ENCODE measurements at places on chromosomes 13 and 19.

DNA sequence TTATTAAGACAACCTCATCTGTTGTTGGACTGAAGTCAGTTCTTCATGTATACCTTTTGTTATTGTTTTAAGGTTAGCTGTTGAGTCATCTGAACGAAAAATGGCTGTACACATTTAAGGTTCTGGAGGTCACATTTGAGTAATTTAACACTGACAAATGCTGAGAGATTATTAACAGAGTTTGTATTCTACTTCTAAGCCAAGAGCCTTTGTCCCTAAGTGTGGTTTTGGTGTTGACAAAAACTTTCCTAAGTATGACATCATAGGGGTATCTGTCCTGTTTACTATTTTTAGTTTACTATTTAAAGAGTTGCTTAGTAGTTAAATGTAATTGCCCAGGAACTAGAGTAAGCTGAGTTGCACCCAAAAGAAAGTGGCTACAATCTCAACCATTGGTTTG lies 71.9 kb downstream of the CDK8 start:
- DNase-seq: no peak

GRCh38 chr13:114044486-114044885 lies 70.6 kb upstream of the C13orf46 start:
- DNase-seq: no peak

DNA sequence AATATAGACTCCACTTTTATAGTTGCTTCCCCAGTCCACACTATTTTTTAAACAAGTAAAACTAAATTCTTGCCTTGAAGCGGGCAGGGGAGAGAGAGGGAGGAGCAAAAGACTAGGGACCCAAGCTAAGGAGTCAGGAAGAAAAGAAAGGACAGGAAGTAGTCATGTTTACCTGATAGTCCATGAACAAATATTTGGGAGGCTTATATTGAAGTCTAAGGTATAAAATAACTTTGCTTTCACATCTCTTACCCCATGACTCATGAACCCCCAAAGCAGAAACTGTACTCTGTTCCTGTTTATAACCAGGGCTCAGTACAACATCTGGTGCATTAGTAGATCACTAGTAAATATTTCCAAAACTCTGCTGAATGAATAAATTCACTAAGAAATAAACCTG lies 67.3 kb downstream of the ZAR1L start:
- DNase-seq: no peak

DNA sequence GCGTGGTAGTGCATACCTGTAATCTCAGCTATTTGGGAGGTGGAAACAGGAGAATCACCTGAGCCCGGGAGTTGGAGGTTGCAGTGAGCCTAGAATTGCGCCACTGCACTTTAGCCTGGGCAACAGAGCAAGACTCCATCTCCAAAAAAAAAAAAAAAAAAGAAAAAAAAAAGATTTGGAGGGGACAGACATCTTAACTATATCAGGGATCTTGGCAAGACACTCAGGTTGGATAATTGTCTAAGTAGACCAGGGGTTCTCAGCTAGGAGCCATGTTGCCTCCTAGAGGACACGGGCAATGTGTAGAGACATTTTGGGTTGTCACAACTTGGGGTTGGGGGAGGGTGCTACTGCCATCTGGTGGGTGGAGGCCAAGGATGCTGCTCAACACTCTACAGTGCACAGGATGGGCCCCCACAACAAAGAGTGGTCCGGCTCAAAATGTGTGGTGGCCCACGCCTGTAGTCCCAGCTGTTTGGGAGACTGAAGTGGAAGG lies 1.9 kb upstream of the ZNF580 start:
- no peak for DNase-seq

DNA sequence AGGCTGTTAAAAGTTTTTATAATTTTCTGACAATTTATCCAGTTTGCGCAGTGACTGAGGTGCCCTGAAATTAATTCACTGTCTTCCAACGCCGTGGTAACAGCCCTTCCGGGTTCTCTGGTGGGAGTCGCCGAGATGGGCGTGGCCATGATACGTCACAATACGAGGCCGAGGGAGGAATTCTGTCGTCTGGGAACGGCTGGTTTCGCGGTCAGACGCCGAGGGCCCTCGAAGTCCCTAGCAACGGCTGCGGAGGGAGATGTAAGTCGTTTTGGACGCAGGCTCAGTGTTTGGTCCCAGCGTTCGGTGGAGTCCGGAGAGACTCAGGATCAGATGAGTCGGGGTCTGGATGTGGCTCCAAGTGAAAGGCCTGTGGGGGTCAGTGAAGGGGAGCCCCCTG lies 21.7 kb downstream of the ZNF613 start:
- no peak for DNase-seq

DNA sequence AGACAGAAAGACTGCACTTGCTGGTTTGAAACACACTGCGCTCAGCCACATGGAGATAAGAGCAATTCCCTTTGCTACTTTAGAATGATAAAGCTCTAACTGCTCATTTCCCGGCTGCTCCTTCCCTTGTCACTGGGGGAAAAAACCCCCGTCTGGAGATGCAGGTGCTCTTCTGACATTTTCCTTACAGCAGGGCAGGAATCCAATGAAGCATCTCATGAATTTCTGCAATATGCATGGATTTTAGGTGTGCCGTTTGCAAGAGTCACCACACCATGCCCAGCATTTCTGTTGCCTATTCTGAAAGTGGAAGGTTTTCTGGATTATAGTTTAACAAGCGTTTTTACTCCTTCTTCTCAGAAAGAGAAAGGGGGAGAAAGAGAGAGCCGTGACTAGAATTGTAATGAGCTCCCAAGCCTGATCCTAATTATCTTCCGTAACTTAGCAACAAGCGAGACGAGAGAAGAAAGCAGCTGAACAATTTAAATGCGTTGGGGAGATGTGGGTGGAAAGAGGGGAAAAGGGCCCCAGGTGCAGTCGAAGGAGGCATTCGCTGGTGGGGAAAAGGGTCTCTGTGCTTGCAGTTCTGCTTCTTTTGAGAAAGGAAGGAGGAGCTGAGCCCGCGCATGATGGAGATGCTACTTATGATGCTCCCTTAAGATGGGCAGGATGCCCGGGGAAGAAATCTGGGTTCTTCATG lies 76.6 kb upstream of the SPATA13 start:
- no peak for DNase-seq

- no peak for DNase-seq
Measured at GRCh38 chr13:32195713-32196112, 119.5 kb downstream of the ZAR1L start.

- DNase-seq: no peak
Measured at GRCh38 chr19:55553217-55554182, 8.2 kb upstream of the SBK3 start.

DNA sequence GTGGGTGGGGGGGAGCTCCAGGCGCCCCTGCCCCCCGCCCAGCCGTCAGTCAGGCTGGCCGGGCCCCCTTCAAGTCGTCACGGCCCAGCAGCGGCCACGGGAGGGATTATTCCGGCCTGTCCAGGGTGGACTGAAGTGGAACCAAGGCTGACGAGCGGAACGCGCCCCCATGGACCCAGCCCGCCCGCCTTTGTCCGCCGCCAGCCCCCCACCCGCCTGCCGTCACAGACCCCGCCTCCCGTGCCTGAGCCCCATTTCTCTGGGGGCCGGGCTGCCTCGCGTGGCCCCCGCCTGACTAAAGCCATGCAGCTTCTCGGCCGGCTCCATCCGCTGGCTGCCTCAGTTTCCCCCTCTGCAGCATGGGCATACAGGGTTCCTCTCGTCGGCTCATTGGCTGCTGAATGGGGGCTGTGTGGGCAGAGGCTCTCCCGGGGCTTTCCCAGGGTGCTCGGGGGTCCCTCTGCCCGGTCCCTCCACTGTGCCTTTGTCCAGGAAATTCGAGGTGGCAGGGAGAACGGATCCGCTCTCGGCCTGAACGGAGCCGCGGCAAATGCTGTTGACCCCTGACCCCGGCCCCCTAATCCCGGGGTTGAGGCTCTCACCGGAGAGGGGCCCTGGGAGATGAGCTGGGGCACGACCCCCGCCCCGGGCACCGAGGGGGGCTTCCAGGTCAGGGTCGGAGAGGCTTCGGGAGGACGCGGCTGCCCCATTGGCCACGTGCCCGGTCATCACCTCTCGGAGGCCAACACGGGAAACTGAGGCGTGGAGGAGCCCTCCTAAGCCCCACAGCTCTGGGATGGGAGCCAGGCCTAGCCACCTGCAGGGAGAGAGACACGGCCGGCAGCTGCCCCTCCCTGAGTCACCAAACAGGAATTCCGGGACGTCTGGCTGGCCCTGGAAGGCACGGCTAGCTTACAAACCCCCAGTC lies 27.4 kb downstream of the EFNA2 start:
- no peak for DNase-seq

DNA sequence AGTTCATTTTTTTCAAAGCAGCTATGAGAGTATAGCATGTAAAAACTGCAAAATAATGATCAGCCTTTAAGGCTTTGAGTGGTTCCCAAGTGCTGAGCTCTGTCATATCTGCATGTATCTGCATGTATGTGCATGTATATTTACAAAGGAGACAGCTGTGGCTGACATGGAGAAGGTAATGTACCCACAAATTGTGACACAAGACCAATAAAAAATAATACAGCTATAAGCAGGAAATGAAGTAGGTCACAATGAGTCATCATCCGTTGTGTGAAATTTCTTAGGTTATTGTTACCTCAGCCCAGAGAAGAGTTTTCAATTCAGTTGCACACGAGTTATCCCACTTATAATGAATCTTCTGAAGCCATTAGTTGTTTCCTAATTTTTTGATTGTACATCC lies 60.9 kb upstream of the MED4 start:
- no peak for DNase-seq

- no peak for DNase-seq
Measured at GRCh38 chr13:27120811-27121210, 50.8 kb downstream of the USP12 start.

- no peak for DNase-seq
Measured at GRCh38 chr19:52070496-52070895, 21.9 kb upstream of the ZNF432 start.

DNA sequence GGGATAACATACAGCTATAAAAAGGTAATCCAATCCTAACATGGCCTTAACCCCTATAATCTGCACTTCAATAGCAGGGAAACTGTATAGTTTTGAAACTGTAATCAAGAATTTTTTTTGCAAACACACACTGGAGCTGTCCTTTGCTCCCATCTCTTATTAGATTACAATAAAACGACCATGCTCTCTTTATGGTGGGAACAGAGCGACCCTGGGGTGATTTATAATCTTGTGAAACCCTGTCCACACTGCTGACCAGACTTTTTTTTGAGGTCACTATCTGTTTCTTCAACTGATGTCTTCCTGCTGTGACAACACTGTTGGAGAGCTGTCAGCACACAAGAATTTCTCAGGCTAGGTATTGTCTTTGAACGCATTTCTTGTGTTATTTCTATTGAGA lies 35.3 kb downstream of the DACH1 start:
- no peak for DNase-seq

DNA sequence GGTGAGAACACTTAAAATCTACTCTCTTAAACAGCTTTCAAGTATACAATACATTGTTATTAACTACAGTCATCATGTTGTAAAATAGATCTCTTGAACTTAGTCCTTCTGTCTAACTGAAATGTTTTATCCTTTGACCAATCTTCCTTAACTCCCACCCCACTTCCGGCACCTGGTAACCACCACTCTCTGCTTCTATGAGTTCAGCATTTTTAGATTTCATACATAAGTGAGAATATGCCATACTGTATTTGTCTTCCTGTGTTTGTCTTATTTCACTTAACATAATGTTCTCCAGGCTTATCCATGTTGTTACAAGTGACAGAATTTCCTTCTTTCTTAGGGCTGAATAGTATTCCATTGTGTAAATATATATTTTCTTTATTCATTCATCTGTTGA lies 144.1 kb upstream of the TRPC4 start:
- no peak for DNase-seq

- no peak for DNase-seq
Measured at GRCh38 chr19:35845215-35846037, 6.9 kb downstream of the NPHS1 start.

DNA sequence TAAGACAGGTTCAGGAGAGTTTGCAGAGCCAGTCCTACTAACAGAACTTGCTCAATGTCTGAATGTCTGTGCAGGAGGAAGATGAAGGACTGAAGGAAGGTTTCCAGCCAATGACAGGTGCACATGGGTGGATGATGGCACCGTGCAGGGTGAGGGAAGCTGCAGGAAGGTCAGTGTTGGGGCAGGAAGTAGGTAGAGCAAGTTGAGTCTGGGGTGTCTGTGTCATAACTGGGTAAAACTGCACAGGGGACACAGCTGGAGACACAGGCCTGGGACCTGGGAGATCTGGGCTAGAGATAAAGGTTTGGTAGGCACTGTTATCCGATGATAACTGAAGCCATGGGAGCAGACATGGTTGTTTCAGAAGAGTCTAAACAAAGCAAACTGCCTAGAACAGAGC lies 116.9 kb downstream of the USP12 start:
- DNase-seq: no peak

- DNase-seq: no peak
Measured at GRCh38 chr19:46328079-46328478, 18.8 kb upstream of the PPP5C start.

DNA sequence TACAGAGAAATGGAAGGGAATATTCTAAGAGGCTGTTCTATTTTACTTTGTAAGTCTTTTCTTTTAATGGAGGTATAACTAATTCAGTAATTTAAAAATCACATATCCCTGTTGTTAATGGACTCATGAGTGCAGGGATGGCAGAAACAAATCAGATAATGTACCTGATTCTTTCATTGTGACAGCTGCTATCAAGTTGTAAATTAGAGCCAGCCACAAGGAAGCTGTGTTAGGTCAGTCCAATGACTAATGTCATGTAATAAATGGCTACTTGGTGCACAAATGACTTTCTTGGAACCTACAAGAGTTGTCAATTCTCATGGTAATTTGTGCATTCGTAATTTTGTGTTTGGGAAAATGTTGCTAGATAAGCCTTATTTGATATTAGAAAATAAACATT lies 446.4 kb downstream of the DCT start:
- no peak for DNase-seq

DNA sequence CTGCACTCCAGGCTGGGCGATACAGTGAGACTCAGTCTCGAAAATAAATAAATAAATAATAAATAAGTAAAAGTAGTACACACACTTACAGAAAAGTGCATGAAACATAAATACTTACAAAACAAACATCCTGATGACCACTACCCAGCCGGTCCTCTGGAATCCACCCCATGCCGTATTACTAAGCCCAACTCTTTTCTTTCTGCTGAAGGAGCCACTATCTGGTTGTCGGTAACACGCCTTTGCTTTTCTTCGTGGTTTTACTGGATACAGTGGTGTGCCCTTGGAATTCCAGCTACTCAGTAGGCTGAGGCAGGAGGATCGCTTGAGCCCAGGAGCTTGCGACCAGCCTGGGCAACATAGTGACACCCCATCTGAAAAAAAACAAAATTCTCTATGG lies 39.4 kb downstream of the CELF5 start:
- DNase-seq: no peak

GRCh38 chr13:49657241-49657641 lies 28.9 kb downstream of the ARL11 start:
- no peak for DNase-seq

- no peak for DNase-seq
Measured at GRCh38 chr19:49368711-49369358, 5.2 kb downstream of the DKKL1 start.

Data from stimulated activated CD8-positive, alpha-beta memory T cell treated with anti-CD3 and anti-CD28 coated beads, Interleukin-2, amount 100 ng/mL, for 1 hour (primary cell).